ENCODE measurements at places on chromosomes 2 and 18.
A peak's percentile ranks its signal among the peaks of the same experiment; 100 is the strongest.

DNA sequence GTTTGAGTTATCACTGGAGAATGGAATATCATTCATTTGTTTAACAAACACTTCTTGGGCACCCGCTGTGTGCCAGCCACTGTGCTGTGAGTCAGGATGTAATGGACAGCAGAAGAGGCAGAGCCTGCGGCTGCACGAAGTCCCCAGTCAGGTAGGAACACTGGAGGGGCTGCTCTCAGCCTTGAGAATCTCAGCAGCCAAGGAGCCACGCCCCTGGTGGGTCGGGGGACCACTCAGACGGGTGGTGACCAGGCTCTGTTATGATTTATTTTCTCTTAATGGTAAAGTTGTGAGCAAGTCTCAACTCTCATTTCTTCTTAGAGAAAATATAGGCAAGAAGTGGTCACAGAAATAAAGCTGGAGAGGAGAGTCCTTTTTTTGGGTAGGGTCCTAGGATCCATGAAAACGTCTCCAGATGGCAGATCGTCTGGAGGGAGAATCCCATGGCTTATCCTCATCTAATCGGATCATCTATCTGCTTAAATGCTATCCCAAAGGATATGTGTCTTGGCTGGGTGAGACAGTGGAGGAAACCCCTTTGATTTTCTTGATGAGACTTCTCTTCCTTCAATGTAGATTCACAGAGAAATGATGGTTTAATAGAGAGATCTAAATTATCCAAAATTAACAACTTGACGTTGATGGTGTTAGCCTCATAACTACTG lies 129.1 kb upstream of the LGALSL start:
- DNase-seq = no peak
- H3K27me3 ChIP-seq = no peaks in the 10 kb centered on the region
- no peaks in the 10 kb centered on the region for H3K36me3 ChIP-seq
- H3K4me3 ChIP-seq = no peak overlapping the region
- no peak overlapping the region for H3K27ac ChIP-seq

GRCh38 chr2:39065616-39066015 lies 55.2 kb downstream of the SOS1 start:
- no peak overlapping the region for H3K27ac ChIP-seq
- H3K36me3 ChIP-seq = peaks cover 7% of the 10 kb centered on the region
- H3K27me3 ChIP-seq = no peaks in the 10 kb centered on the region
- H3K4me1 ChIP-seq = no peaks in the 10 kb centered on the region
- no peak overlapping the region for H3K4me3 ChIP-seq

- H3K27me3 ChIP-seq = no peaks in the 10 kb centered on the region
- no peaks in the 10 kb centered on the region for H3K36me3 ChIP-seq
- no peak for DNase-seq
- H3K4me3 ChIP-seq = no peak overlapping the region
- no peak overlapping the region for H3K27ac ChIP-seq
Measured at GRCh38 chr2:63408530-63408929, 179.7 kb downstream of the WDPCP start.

- peak overlapping the region; percentile 12 for H3K4me3 ChIP-seq
- no peak for DNase-seq
- H3K4me1 ChIP-seq = peaks cover 4% of the 10 kb centered on the region
- peaks cover 13% of the 10 kb centered on the region for H3K27me3 ChIP-seq
Measured at GRCh38 chr2:55779459-55780421, 86.1 kb upstream of the PNPT1 start.

- no peaks in the 10 kb centered on the region for H3K36me3 ChIP-seq
- peaks cover 3% of the 10 kb centered on the region for H3K4me1 ChIP-seq
- DNase-seq = no peak
- no peak overlapping the region for H3K4me3 ChIP-seq
Measured at GRCh38 chr2:133716166-133716565, 147.9 kb upstream of the NCKAP5 start.

- no peak overlapping the region for H3K4me3 ChIP-seq
- peaks cover 10% of the 10 kb centered on the region for H3K4me1 ChIP-seq
- DNase-seq = no peak
- peaks cover 13% of the 10 kb centered on the region for H3K36me3 ChIP-seq
Measured at GRCh38 chr2:149100739-149101699, 62.5 kb downstream of the LYPD6B start.

- H3K4me3 ChIP-seq = peak overlapping the region; percentile 68
- no peak for DNase-seq
- H3K36me3 ChIP-seq = peaks cover 7% of the 10 kb centered on the region
- peaks cover 17% of the 10 kb centered on the region for H3K4me1 ChIP-seq
Measured at GRCh38 chr2:230218421-230218820, 1.4 kb downstream of the SP110 start.

- no peaks in the 10 kb centered on the region for H3K27me3 ChIP-seq
- H3K4me1 ChIP-seq = no peaks in the 10 kb centered on the region
- H3K4me3 ChIP-seq = no peak overlapping the region
Measured at GRCh38 chr2:152573168-152573567, 144.1 kb downstream of the PRPF40A start.

- H3K4me3 ChIP-seq = no peak overlapping the region
- H3K27ac ChIP-seq = no peak overlapping the region
- H3K4me1 ChIP-seq = no peaks in the 10 kb centered on the region
Measured at GRCh38 chr2:214934006-214934405, 124.5 kb upstream of the BARD1 start.

DNA sequence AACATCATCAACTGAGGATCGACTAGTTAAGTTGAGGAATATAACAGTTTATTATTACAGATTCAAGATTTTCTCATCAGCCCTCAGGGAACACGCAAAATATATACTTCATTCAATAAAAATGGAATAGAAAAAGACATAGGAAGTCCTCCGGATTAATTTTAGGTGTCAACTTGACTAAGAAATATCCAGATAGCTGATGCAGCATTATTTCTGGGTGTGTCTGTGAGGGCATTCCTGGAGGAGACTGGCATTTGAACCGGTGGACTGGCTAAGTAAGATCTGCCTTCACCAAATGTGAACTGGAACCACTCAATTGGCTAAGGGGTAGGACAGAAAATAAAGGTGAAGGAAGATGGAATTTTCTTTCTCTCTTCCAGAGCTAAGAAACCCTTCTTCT lies 845.3 kb downstream of the SOCS6 start:
- H3K27me3 ChIP-seq = no peaks in the 10 kb centered on the region
- no peak overlapping the region for H3K4me3 ChIP-seq
- no peak overlapping the region for H3K27ac ChIP-seq

GRCh38 chr2:236403811-236404210 lies 139.6 kb upstream of the ASB18 start:
- no peaks in the 10 kb centered on the region for H3K4me1 ChIP-seq
- H3K27ac ChIP-seq = no peak overlapping the region
- H3K27me3 ChIP-seq = no peaks in the 10 kb centered on the region
- no peak overlapping the region for H3K4me3 ChIP-seq
- no peaks in the 10 kb centered on the region for H3K36me3 ChIP-seq
- DNase-seq = no peak
